Frontal cortex (tissue), 4 donors: ENCODE measurements at places on chromosomes 7 and 10.

DNA sequence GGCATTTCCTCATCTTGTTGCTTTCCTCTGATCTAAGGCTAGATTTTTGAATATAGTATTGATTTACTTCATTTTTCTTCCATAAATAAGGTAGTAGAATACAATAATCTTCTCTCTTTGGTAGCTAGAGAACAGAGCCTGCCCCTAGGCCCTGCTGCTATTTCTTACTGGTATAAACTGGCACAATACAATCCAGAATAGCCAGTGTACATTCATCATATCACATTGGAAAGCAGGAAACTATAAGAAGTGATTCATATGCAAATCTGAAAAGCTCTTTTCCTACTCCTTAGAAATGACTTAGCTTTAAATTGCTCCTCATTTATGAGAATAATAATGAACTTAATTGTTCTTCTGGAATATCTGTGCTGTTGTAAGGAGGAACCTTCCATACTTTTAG lies 100.2 kb downstream of the KCND2 start:
- DNase-seq, result no peak

DNA sequence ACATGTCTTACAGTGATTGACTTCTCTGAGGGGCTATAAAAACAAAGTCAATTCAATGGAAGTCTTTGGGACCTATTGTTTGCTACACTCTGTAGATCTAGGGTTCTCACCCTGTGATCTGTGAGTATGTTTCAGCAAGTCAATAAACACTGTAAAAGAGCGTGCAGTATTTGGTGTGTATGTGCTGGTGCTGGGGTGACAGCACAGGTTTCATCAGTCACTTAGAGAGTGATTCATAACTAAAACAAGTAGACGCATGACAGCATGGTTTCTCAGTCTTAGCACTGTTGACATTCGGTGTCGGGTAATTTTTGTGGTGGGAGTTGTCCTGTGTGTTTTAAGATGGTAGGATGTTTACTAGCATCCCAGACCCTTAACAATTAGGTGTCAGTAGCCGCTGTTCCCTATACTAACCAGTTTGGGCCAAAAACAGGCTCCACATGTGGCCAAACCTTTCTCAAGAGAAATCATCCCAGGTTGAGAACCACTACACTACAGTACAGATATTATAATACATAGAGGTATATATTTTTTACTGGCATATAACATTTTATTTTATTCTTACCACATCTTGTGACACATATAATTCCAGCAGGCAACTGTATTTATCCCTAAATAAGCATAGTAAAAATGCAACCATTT lies 411.8 kb downstream of the ARL4A start:
- DNase-seq, result no peak

DNA sequence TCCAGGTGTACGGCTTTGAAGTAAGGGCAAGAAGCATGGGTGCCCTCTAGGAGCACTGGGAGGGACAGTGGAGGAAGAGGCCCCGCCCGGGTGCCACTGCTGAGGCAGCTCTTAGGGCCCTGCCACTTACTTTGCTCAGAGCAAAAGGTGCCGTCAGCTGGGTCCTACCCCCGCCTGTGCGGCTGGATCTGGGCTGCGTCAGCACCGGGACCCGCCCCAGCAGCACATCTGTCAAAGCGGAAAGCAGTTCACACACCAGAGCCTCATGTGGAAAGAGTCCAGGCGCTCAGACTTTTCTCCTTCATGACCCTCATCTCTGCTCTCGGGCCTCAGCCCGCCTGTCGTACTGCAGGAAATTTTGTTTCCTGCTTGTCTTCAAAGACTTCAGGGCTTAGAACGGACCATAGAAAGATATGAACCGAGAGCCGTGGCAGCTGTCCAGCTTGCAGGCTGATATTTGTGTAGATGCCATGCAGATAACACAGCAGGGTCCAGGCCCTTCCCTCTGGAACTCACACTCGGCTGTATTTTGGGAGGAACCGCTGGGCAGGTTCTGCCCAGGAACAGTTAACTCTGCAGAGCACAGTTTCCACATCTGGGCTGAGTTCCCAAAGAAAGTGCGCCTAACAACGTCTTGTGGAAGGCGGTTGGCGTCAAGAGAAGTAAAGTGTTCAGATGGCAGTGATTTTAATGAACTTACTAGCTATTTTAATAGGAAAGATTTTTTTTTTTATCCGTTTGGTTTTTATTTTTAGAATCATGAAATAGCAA lies 44.3 kb upstream of the PRKAR1B start:
- no peak for DNase-seq

DNA sequence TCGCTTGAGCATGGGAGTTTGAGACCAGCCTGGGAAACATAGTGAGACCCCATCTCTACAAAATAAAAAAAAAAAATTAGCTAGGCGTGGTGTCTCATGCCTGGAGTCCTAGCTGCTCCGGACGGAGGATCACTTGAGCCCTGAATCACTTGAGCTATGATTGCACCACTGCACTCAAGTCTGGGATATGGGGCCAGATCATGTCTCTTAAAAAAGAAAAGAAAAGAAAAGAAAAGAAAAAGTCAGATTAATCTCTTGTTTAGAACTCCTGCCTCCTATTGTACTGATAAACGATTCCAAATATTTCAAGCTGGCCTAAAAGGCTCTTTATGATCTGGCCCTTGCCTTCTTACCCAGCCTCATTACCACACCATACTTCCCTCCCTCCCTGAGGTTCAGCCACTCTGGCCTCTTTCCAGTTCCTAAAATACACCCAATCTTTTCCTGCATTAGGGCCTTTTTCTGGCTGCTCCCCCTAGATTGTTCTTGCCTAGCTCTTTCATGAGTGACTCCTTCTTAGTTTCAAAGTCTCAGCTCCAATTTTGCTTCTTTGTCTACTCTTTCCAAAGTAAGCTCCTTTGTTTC lies 41.7 kb downstream of the VCL start:
- DNase-seq, result no peak

- DNase-seq, result no peak
Observed at GRCh38 chr7:139739863-139740597, 37.8 kb downstream of the HIPK2 start.

GRCh38 chr10:128072941-128073645 lies 53.1 kb downstream of the MKI67 start:
- no peak for DNase-seq

- no peak for DNase-seq
Observed at GRCh38 chr7:32089256-32089655, 19.0 kb upstream of the PDE1C start.

DNA sequence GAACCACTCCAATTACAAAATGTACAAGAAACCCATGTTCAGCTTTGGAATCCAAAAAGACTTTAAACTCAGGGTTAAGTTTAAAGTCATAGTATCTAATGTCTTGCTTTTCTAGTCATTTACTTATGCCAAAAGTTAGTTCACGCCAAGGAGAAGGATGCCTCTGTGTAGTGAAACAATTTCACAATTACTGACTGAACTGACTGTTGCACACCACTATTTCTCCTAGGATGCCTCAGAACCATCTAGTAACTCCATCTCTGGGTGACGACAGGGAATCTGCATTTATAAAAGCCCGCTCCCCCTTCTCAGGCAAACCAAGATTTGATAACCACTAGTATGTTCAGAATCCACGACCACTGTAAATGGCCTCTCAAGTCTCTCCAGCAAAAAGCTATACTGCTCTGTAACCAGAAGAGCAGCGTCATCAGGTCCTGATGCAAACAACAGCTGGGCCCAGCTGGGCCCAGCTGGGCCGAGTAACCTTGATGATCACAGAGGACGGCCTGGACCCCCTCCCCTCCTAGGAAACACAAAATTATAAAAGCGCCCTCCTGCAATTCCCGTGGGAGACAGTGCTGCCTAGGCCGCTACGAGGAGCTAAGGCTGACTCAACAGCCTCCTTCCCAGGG lies 680 bp upstream of the ADO start:
- DNase-seq, result no peak
